ENCODE measurements at places on chromosomes 3 and 15. TPM values are rescaled to one million over a fixed set of nuclear protein-coding genes. Genes with fewer than 3 reads are reported as not detected.

DNA sequence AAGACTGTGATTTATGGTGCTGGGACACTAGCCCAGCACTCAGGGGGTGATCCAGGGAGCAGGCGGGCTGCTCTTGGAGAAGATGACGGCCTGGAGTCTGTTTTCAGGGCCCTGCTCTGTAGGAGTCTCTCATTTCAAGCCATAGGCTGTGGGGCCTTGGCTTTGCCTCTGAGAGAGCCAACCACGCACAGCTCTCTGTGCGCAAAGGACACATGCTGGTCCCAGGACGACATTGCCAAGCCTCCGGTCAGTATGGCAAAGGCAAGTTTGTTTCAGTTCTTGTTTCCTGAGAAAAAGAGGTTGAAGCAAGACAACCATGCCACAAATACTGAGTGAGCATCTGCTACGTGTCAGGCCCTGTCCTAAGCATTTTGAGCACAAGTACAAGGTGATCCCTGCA is 197.1 kb downstream of the EPHB1 start:
- DNase-seq, result no peak

- no peak for DNase-seq
Measured at GRCh38 chr3:149227591-149228268, 6.1 kb upstream of the CP start.

- DNase-seq, result no peak
Measured at GRCh38 chr3:4222574-4223175, 80.5 kb upstream of the SETMAR start.

The USP19 gene
- 57.6 TPM for total RNA-seq

The NANOGP8 gene
- 0.29 TPM for total RNA-seq

DNA sequence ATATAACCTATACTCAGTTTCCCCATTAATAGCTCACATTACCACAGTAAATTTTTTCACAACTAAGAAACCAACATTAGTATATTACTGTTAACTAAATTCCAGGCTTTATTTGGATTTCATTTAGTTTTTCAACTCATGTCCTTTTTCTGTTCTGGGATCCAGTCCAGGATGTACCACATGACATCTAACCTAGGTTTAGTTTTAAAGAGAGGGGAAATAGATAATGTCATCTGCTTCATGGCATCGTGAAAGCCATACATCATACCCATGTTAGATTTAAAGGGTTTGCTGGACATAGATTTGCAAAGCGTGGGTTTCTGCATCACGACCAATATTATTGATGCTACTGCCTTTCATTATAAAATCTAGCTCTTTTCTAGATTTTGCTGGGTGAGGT is 33.2 kb upstream of the RPP14 start:
- DNase-seq, result peak; percentile 26

DNA sequence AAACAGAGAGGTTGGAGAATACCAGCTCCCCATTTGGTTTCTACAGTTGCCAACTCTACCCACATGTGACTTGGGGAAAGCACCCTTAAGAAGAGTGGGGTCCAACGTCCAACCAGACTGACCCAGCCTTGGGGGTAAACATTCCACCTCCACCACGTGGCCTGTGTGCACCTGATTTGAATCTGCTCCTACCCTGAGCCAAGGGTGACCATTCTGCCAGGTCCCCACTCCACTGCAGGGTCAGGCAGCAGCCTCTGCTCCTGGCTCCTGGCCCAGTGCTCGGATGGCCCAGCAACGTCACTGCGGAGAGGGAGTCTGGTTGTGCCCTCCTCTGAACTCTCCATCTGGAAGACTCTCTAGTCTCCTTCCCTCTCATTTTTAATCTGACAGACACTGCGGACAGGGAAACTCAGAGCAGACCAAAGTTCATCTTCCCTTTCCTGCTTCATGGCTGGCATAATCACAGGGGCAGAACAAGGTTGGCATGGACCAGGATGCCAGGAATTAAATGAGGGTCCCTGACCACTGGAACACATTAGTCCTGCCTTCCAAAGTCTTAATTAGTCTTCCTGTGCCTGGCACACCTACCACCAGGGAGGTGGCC is 29.4 kb downstream of the FHIT start:
- no peak for DNase-seq

Data from LHCN-M2 (cell line).